ENCODE measurements at places on chromosomes 2 and 18. TPM values are rescaled to one million over a fixed set of nuclear protein-coding genes. Genes with fewer than 3 reads are reported as not detected.
A peak's percentile ranks its signal among the peaks of the same experiment; 100 is the strongest.

DNA sequence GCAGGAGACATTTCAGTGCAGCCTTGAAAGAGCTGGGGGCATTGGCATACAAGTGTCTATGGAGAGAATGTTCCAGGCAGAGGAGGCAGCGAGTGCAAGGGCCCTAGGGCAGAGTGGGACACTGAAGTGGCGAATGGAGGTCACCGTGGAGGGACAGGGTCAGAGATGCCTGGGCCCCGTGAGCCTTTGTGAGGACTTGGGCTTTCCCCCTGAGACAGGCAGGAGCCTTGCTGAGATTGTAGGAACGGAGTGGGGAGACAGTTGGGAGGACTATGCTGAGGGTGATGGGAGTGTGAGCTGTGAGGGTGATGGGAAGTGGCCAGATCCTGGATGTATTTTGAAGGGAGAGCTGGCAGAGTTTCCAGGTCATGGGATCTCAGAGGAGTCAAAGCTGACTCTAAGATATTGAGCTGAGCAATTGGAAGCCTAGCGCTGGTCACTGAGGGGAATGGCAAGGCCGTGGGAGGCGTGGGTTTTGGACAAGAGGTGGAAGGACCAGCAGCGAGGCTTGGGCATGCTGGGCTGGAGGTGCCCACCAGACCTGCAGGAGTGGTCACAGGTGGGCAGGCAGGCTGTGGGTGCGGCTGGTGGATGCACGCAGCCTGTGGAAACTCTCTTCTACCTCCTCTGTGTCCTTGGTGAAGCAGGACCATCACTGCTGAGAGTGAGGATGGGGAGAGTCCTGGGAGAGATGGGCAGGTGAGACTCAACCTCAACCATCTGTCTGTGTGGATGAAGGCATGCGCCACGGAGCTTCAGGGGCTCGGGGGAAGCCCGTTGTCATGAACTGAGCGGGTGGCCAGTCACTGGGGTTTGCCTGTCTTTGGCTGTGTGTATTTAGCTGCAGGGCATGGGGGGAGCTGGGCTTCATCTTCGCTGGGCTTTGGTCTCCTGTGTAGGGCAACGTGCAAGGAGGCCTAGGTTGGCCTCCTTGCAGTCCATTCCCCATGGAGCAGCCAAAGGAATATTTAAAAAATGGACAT, 241.2 kb upstream of the HS6ST1 start:
- H3K27me3 ChIP-seq: no peaks in the 10 kb centered on the region
- peaks cover 19% of the 10 kb centered on the region for H3K4me1 ChIP-seq
- no peak for DNase-seq
- H3K36me3 ChIP-seq: no peaks in the 10 kb centered on the region
- no peak overlapping the region for H3K4me3 ChIP-seq

DNA sequence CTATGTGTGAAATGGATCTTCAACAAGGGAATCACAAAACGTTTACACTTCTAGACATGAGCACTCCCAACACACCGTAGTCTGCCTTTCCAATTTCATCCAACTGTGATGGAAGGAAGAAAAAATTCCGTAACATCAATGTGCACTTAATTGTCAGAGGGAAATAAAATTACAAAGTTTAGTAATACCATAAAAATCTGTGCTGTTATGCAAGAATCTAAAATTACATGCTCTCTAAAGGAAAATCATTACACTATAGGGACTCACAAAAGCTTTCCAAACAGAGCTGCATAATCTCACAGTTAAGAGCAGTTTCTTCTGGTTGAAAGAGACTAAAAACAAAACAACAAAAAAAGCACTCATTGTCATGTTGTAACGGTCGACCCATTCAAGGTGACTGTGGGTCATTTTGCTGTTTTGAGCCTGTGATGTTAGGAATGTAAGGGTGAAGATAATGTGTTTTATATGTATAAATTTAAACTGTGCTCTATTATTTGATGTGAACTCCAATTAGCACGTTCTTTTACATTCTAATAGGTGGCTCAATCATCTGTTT, 698.0 kb downstream of the TDRD15 start:
- peaks cover 18% of the 10 kb centered on the region for H3K4me1 ChIP-seq
- peak overlapping the region; percentile 10 for H3K27ac ChIP-seq
- H3K36me3 ChIP-seq: no peaks in the 10 kb centered on the region
- DNase-seq: no peak

DNA sequence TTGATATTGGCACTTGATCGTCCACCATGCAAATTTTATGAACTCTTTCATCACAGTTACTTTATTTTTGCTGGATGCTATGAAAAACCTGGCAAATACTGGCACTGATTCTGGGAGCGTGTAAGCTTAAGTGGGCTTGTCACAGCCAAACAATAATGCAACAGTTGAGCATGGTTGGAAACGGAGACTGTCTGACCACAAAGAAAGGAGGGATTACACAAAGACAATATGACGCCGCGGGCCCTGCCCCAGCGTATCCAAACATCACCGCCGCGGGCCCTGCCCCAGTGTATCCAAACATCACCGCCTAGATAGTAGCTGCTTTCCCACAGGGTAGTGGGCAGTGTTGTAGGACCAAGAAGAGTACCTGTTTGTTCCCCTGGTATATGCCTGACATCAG, 135.9 kb downstream of the PRPF40A start:
- H3K4me1 ChIP-seq: peaks cover 17% of the 10 kb centered on the region
- no peaks in the 10 kb centered on the region for H3K27me3 ChIP-seq
- DNase-seq: no peak
- H3K36me3 ChIP-seq: no peaks in the 10 kb centered on the region
- no peak overlapping the region for H3K4me3 ChIP-seq

DNA sequence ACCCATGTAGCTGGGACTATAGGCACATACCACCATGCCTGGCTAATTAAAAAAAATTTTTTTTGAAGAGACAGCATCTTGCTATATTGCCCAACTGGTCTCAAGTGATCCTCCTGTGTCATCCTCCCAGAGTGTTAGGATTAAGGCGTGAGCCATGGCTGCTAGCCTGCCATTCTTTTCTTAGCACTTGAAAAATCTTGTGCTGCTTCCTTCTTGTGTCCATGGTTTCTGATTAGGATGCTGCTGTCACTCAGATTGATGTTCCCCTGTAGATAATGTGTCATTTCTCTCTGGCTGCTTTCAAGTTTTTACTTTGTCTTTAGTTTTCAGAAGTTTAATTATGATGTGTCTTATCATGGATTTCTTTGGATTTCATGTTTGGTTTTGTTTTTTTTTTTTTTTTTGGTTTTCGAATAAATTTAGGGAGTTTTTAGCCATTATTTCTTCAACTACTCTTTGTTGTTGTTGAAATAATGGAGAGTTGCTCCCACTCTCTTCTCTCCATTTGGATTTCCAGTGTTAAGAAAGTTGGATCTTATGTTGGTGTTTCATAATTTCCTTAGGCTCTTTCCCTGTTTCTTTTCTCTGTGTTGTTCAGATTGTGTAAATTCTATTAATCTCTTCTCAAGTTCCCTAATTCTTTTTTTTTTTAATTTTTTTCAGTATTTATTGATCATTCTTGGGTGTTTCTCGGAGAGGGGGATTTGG, 2.5 kb downstream of the ATP9B start:
- no peak overlapping the region for H3K4me3 ChIP-seq
- H3K27me3 ChIP-seq: no peaks in the 10 kb centered on the region
- DNase-seq: no peak
- H3K36me3 ChIP-seq: no peaks in the 10 kb centered on the region

- DNase-seq: no peak
- no peaks in the 10 kb centered on the region for H3K27me3 ChIP-seq
- H3K36me3 ChIP-seq: no peaks in the 10 kb centered on the region
- no peaks in the 10 kb centered on the region for H3K4me1 ChIP-seq
- H3K4me3 ChIP-seq: no peak overlapping the region
Measured at GRCh38 chr18:37362158-37362890, 203.3 kb downstream of the CELF4 start.

- no peaks in the 10 kb centered on the region for H3K27me3 ChIP-seq
- H3K4me3 ChIP-seq: no peak overlapping the region
- no peak for DNase-seq
- H3K27ac ChIP-seq: no peak overlapping the region
Measured at GRCh38 chr18:76658627-76659026, 163.6 kb upstream of the ZNF516 start.

The FSHR gene
- total RNA-seq: not detected

The PLGLB2 gene
- total RNA-seq: 2.0 TPM

All from vagina (tissue), 2 donors.